ENCODE measurements at places on chromosomes 4 and X. TPM values are rescaled to one million over a fixed set of nuclear protein-coding genes. Genes with fewer than 3 reads are reported as not detected.

- H3K4me3 ChIP-seq = no peak overlapping the region
- H3K27me3 ChIP-seq = peaks cover 11% of the 10 kb centered on the region
- H3K27ac ChIP-seq = no peak overlapping the region
- H3K4me1 ChIP-seq = no peaks in the 10 kb centered on the region
- no peaks in the 10 kb centered on the region for H3K36me3 ChIP-seq
- no peak for DNase-seq
These were observed 49.2 kb upstream of the MSX1 start for GRCh38 chr4:4810092-4810774.

The GAB3 gene
- 3.7 TPM for total RNA-seq

DNA sequence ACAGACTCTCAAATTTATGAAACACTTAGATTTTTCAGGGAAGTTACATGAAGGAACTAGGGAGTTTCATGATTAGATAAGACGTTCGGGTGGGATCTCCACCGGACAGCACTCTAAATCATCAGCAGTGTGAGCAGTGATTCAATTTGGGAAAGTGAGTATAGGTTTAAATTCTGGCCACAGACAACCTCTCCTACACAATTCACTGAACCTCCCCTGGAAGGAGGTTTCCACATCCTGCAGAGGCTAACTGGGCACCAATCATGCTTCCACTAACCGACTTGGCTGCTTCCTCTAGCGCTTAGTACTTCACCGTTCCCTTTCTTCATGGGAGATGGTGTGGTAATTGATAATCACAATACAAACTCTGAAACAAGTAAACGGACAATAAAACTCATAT lies 5.6 kb downstream of the CXCL9 start:
- no peak for DNase-seq
- H3K36me3 ChIP-seq = no peaks in the 10 kb centered on the region
- no peaks in the 10 kb centered on the region for H3K4me1 ChIP-seq

The DCLK2 gene
- total RNA-seq = not detected

DNA sequence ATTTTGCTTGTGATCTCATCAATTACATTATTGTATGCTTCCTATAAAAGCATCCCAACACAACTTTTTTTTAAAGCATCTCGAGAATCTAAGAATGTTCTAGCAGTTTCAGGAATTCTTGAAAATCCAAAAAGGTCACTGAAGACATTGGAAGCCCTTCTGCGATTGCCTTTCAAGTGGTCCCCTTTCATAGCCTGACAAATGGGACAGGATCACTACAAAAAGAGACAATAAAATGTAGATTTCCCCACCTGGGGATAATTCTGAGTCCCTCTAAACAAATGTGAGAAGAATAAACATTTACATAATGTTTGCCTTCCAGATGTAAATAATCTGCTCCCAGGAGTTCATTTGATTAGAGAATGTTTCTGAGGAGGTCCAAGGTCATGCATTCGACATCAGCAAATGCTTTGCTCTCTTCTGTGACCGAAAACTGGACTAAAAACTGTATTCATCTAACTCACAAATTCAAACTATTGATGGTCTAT lies 116.0 kb downstream of the COL25A1 start:
- H3K36me3 ChIP-seq = no peaks in the 10 kb centered on the region
- H3K27ac ChIP-seq = no peak overlapping the region
- no peaks in the 10 kb centered on the region for H3K4me1 ChIP-seq
- peaks cover 6% of the 10 kb centered on the region for H3K27me3 ChIP-seq
- no peak overlapping the region for H3K4me3 ChIP-seq
- no peak for DNase-seq

GRCh38 chr4:101050837-101051205 lies 296.5 kb downstream of the PPP3CA start:
- peaks cover 18% of the 10 kb centered on the region for H3K4me1 ChIP-seq
- H3K4me3 ChIP-seq = no peak overlapping the region
- DNase-seq = no peak
- no peaks in the 10 kb centered on the region for H3K27me3 ChIP-seq

DNA sequence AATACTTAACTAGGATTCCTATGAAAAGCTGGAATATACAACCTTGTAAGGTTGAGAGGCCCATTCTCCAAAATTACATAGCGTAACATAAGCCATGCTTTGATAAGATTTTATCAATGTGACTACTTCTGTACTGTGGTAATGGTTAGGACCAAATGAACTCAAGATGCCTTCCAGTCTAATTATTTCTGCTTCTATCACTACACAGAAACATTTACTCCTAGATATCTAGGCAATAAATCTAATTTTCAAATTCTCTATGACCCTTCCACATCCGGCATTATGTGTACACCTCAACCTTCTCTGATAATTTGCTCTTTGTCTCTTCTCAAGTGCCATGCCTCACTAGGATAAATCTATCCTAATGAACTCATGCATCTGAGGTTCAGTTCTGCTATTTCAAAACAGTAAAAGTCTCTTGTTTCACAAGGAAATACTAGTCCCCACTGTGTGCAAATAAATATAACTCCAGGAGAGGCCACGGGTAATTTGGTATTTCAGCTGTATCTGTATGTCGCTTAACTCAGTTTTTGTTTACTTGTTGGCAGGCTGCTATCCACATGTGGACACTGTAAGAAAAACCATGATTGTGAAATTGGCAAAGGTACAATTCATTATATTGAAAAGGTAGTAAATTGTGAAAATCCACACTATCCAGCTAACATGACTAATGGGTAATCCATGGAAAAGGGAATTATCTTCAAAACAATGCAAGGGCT lies 93.3 kb downstream of the PRDM5 start:
- H3K36me3 ChIP-seq = no peaks in the 10 kb centered on the region
- no peak for DNase-seq
- H3K27ac ChIP-seq = no peak overlapping the region

- no peaks in the 10 kb centered on the region for H3K36me3 ChIP-seq
- H3K27ac ChIP-seq = no peak overlapping the region
- no peak for DNase-seq
- peaks cover 5% of the 10 kb centered on the region for H3K27me3 ChIP-seq
These were observed 69.2 kb downstream of the SORBS2 start for GRCh38 chr4:185742766-185743165.

- H3K36me3 ChIP-seq = no peaks in the 10 kb centered on the region
- no peak for DNase-seq
- H3K27ac ChIP-seq = no peak overlapping the region
- peaks cover 2% of the 10 kb centered on the region for H3K4me1 ChIP-seq
- no peaks in the 10 kb centered on the region for H3K27me3 ChIP-seq
These were observed 249.4 kb downstream of the HNRNPD start for GRCh38 chr4:82124365-82124764.

GRCh38 chr4:185740471-185740873 lies 71.5 kb downstream of the SORBS2 start:
- H3K27ac ChIP-seq = no peak overlapping the region
- no peaks in the 10 kb centered on the region for H3K4me1 ChIP-seq
- no peak overlapping the region for H3K4me3 ChIP-seq

The KDM5C gene
- 86.0 TPM for total RNA-seq

DNA sequence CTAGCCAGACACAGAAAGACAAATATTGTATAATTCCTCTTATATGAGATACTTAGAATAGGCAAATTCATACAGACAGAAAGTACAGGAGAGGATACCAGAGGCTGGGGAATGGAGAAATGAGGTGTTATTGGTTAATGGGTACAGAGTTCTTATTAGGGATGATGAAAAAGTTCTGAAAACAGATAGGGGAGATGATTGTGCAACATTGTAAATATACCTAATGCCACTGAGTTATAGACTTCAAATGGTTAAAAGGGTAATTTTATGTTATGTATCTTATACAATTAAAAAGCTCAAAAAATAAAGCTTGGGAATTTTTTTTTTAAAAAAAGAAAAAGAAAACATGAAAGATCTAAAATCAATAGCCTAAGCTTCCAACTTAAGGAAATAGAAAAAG lies 98.8 kb upstream of the TECRL start:
- H3K36me3 ChIP-seq = no peaks in the 10 kb centered on the region
- no peak for DNase-seq
- no peak overlapping the region for H3K4me3 ChIP-seq
- H3K4me1 ChIP-seq = no peaks in the 10 kb centered on the region
- H3K27ac ChIP-seq = no peak overlapping the region
- no peaks in the 10 kb centered on the region for H3K27me3 ChIP-seq

DNA sequence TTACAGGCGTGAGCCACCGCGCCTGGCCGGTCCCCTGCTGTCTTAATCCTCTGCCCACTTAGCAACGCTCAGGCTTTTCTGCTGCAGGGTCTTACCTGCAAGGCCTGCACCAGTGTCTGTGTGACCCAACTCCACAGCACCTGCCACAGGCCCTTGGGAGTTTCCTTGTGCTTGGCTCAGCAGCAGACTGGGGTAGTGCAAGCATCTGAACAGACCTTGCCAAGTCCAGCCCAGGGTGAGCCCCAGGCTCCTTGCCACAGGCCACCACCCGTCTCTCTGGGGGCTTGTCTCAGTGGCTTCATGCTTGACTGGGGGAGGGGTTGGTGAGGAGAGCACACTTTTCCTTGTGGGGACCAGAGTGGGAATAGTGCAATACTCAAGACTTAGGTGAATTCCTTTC lies 87.0 kb downstream of the FAM193A start:
- H3K36me3 ChIP-seq = peaks cover 6% of the 10 kb centered on the region
- peaks cover 24% of the 10 kb centered on the region for H3K4me1 ChIP-seq
- no peak overlapping the region for H3K27ac ChIP-seq
- H3K27me3 ChIP-seq = no peaks in the 10 kb centered on the region

The FSTL5 gene
- total RNA-seq = not detected

DNA sequence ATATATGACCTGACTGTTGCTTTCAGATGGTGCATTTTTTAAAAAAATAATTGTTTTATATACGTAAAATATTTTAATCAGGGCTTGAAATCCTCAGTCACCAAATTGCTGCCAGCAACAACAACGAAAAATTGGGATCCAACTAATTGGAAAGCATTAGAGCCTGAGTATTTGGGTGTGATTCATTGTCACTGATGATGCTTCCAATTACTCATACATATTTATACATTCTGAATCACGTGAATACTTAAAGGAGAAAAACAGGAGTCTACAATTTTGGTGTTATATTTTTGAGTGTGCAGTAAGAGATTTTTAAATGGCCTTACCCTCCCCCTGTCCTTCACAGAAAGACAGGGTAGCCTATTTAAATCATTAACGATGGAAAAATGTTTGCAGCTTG lies 765.6 kb upstream of the TENM3 start:
- no peaks in the 10 kb centered on the region for H3K4me1 ChIP-seq
- no peak overlapping the region for H3K27ac ChIP-seq

GRCh38 chr4:78653655-78654054 lies 102.1 kb downstream of the ANXA3 start:
- no peak for DNase-seq
- H3K4me1 ChIP-seq = peaks cover 19% of the 10 kb centered on the region
- H3K27ac ChIP-seq = no peak overlapping the region
- H3K36me3 ChIP-seq = no peaks in the 10 kb centered on the region
- no peaks in the 10 kb centered on the region for H3K27me3 ChIP-seq
- no peak overlapping the region for H3K4me3 ChIP-seq

The YTHDC1 gene
- 68.5 TPM for total RNA-seq

DNA sequence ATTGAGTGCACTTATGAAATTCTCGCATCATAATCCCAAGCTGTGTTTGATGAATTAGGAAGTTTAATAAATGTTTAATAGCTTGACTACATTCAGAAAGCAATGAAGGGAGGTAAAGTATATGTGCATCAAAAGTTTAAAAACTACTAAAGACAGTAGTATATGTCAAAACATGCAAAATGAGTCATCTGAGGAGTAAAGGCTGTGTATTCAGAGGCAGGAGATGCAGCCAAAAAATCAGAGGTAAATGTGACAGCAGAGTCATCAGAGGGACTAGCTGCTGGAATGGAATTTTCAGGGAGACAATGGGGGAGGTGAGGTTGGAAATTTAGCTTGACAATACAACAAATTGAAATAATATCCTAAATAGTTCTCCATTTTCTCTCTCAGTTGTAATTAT lies 127.0 kb upstream of the FUNDC1 start:
- H3K27me3 ChIP-seq = no peaks in the 10 kb centered on the region
- no peak for DNase-seq
- no peak overlapping the region for H3K4me3 ChIP-seq
- H3K27ac ChIP-seq = no peak overlapping the region

GRCh38 chr4:80922941-80923340 lies 107.6 kb upstream of the BMP3 start:
- no peaks in the 10 kb centered on the region for H3K4me1 ChIP-seq
- H3K27ac ChIP-seq = no peak overlapping the region
- no peak overlapping the region for H3K4me3 ChIP-seq
- DNase-seq = no peak

The GAR1 gene
- 30.5 TPM for total RNA-seq

GRCh38 chr4:12146339-12146738 lies 717.6 kb upstream of the HS3ST1 start:
- H3K27ac ChIP-seq = no peak overlapping the region
- no peak overlapping the region for H3K4me3 ChIP-seq
- no peaks in the 10 kb centered on the region for H3K4me1 ChIP-seq
- no peak for DNase-seq

DNA sequence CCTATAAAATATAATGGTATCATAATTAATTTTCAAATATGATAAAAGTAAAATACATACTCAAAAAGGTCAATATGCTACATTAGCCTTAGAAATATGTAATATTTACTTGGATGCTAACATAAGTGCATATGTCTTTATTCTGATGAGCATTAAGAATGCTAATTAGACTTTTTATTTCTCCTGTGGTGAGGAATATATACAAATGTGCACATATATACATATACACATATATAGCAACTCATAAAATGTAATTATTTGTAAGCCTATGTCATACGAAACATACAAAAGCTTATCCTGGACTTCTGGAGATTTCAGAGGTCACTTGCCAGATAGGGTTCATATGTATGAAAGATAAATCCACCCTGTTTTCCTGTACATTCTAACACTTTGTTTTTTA lies 11.1 kb downstream of the PLA2G12A start:
- H3K4me3 ChIP-seq = no peak overlapping the region
- no peak overlapping the region for H3K27ac ChIP-seq
- peaks cover 17% of the 10 kb centered on the region for H3K36me3 ChIP-seq
- H3K4me1 ChIP-seq = peaks cover 2% of the 10 kb centered on the region

DNA sequence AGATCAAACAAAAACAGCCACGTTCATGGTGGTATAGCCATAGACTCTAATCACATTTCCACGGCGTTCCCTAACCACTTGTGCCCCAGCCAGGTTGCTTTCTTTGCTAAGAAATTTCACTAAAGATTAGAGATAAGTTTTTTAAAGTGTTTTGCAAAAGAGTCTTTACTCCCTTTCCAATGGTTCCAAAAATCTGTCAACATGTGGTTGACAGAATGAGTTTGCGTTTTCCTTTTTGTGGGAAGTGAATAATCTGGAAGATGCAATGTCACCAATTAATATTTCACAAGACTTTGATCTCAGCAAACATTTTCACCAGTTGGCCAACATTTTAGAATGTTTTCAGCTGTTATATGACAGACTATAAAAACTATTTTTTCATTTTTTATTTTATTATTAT lies 35.3 kb downstream of the CXCL1 start:
- H3K4me3 ChIP-seq = no peak overlapping the region
- no peaks in the 10 kb centered on the region for H3K4me1 ChIP-seq
- no peak overlapping the region for H3K27ac ChIP-seq

DNA sequence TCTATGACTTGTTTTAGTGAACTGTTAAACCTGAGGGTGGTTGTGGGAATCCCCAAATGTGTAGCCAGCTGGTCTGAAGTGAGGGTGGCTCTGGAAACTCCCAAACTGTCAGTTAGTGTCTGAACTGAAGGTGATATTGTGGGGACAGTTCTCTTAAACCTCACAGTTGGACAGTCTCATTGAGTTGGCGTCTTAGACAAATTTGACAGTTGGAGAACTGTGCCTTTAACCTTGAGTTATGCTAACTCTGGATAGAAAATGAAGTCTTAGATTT lies 20.7 kb upstream of the CTSO start:
- H3K27ac ChIP-seq = no peak overlapping the region
- H3K36me3 ChIP-seq = no peaks in the 10 kb centered on the region
- no peak overlapping the region for H3K4me3 ChIP-seq
- DNase-seq = no peak

The GPR143 gene
- total RNA-seq = not detected

The UBA1 gene
- total RNA-seq = 278 TPM

The DRD5 gene
- not detected for total RNA-seq

The SPANXA1 gene
- not detected for total RNA-seq

The CLDN2 gene
- total RNA-seq = not detected
